ENCODE measurements at places on chromosomes 4 and X. TPM values are rescaled to one million over a fixed set of nuclear protein-coding genes. Genes with fewer than 3 reads are reported as not detected.

SPANXA1 gene
- total RNA-seq, result not detected

ADH7 gene
- total RNA-seq, result not detected

SYP gene
- 0.32 TPM for total RNA-seq

WDFY3 gene
- 69.2 TPM for total RNA-seq

SPIN4 gene
- total RNA-seq, result 1.8 TPM

MAGEA12 gene
- not detected for total RNA-seq

CCDC158 gene
- total RNA-seq, result not detected

CPXCR1 gene
- total RNA-seq, result not detected

P2RY4 gene
- total RNA-seq, result not detected

GUCY1B1 gene
- 4.5 TPM for total RNA-seq

PDZD4 gene
- total RNA-seq, result 1.1 TPM

MND1 gene
- total RNA-seq, result 2.3 TPM

GUCY1A1 gene
- total RNA-seq, result 1.1 TPM

THOC2 gene
- total RNA-seq, result 36.1 TPM

RNF212 gene
- 4.2 TPM for total RNA-seq

CCDC149 gene
- 5.7 TPM for total RNA-seq

TMPRSS11B gene
- not detected for total RNA-seq

CPEB2 gene
- 12.0 TPM for total RNA-seq

C4orf36 gene
- not detected for total RNA-seq

GPR119 gene
- not detected for total RNA-seq

ANTXR2 gene
- total RNA-seq, result 22.2 TPM

USP17L27 gene
- not detected for total RNA-seq

VSIG4 gene
- total RNA-seq, result not detected

NAP1L5 gene
- total RNA-seq, result 6.8 TPM

NXF2B gene
- total RNA-seq, result not detected

AMTN gene
- not detected for total RNA-seq

ADH5 gene
- total RNA-seq, result 145 TPM

RAB39B gene
- not detected for total RNA-seq

LGI2 gene
- total RNA-seq, result 0.81 TPM

Measured in cardiac atrium fibroblast (primary cell).